ENCODE measurements at places on chromosomes 7 and 10. TPM values are rescaled to one million over a fixed set of nuclear protein-coding genes. Genes with fewer than 3 reads are reported as not detected.

The GGCT gene
- 165 TPM for total RNA-seq

The COL26A1 gene
- total RNA-seq, result not detected

The LIPN gene
- 0.74 TPM for total RNA-seq

DNA sequence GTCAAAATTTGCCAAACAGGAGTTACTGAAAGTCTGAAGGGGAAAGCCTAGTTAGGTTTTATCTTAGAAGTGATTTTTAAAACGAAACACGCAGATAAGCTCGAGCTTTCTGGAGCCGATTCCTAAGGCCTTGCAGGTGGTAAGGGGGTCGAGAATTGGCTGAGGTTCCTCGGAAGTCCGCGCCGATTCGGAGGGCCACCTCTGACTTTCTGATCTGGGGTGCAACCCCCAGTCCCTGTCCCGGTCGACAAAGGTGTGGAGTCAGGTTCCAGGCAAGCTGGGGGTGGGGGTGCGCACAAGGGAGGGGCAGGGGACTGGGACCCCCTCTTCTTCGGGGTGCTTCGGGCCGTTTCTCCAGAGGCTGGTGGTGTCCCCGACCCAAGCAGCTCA lies 701 bp upstream of the CUL1 start:
- no peak for DNase-seq

- no peak for DNase-seq
These were observed 43.8 kb downstream of the ENO4 start for GRCh38 chr10:116892907-116893685.

- no peak for DNase-seq
These were observed 12.9 kb downstream of the MTPN start for GRCh38 chr7:135964274-135964673.

Data from mesenteric fat pad (tissue), 1 donor.